ENCODE measurements at places on chromosomes 3 and 15. TPM values are rescaled to one million over a fixed set of nuclear protein-coding genes. Genes with fewer than 3 reads are reported as not detected.

DNA sequence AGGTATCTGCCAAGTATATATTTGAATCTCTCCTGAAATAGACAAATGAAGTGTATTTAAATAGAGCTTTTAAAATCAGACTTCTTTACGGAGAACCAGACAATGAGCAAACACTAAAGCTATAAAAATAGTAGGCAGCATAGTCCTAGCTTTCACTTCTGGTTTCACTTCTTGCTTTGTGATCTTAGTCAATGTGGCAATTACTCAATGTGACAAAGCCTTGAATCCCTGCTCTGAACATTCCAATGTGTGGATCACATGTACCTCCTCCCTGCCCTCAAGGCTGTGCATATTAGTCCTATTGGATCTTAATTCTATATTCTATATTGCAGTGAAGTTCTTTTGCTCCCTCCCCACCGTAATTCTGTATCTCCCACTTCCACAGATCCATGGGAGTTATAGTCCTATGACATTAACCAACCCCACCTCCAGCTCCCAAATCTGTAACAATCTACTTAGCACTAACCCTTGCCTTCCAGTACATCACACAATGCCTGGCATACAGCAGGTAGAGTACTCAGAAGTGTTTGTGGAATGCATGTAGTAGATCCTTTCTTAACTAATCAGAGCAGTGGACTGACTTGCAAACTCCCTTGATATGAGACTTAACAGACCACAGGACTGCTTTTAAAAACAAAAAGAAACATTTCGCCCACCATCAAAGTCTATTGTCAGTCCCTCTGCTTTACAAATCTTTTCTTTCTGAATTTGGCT lies 24.3 kb upstream of the CP start:
- H3K4me1 ChIP-seq, result peaks cover 56% of the 10 kb centered on the region
- no peaks in the 10 kb centered on the region for H3K27me3 ChIP-seq
- peak; percentile 69 for DNase-seq
- peak overlapping the region; percentile 87 for H3K27ac ChIP-seq
- no peaks in the 10 kb centered on the region for H3K36me3 ChIP-seq
- H3K4me3 ChIP-seq, result peak overlapping the region; percentile 26

Gene ARPC4
- total RNA-seq, result 179 TPM

DNA sequence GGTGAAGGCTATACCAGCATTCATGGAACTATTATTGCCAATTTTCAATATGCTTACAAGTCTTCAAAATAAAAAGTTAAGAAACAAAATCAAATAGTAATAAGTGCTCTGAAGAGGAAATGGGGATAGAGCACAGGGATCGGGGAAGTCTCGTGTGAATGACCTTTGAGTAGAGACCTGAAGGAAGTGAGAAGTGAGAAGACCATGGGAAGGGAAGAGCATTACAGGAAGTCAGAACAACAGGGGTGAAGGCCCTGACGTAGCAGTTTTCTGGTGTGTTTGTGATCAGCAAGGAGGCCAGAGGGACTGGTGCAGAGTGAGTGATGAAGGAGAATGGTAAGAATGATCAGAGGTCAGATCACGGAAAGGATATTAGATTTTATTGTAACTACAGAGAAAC lies 48.1 kb downstream of the STAC start:
- no peaks in the 10 kb centered on the region for H3K27me3 ChIP-seq
- DNase-seq, result no peak
- H3K27ac ChIP-seq, result no peak overlapping the region

Gene SELENOK
- total RNA-seq, result 27.5 TPM

Gene LDHAL6B
- total RNA-seq, result not detected

- no peak overlapping the region for H3K27ac ChIP-seq
- DNase-seq, result no peak
- H3K4me1 ChIP-seq, result peaks cover 11% of the 10 kb centered on the region
- no peaks in the 10 kb centered on the region for H3K36me3 ChIP-seq
- H3K4me3 ChIP-seq, result no peak overlapping the region
Observed at GRCh38 chr3:10600296-10600714, 94.9 kb upstream of the ATP2B2 start.

- no peak overlapping the region for H3K27ac ChIP-seq
- no peak for DNase-seq
- H3K4me3 ChIP-seq, result no peak overlapping the region
Observed at GRCh38 chr15:88438181-88438580, 29.0 kb downstream of the MRPL46 start.

- H3K36me3 ChIP-seq, result no peaks in the 10 kb centered on the region
- H3K27ac ChIP-seq, result no peak overlapping the region
- no peaks in the 10 kb centered on the region for H3K4me1 ChIP-seq
- H3K27me3 ChIP-seq, result no peaks in the 10 kb centered on the region
- H3K4me3 ChIP-seq, result no peak overlapping the region
- DNase-seq, result peak; percentile 62
Observed at GRCh38 chr3:14461748-14462324, 59.4 kb downstream of the SLC6A6 start.

Gene NUP210
- 166 TPM for total RNA-seq

Gene NEO1
- 3.9 TPM for total RNA-seq

DNA sequence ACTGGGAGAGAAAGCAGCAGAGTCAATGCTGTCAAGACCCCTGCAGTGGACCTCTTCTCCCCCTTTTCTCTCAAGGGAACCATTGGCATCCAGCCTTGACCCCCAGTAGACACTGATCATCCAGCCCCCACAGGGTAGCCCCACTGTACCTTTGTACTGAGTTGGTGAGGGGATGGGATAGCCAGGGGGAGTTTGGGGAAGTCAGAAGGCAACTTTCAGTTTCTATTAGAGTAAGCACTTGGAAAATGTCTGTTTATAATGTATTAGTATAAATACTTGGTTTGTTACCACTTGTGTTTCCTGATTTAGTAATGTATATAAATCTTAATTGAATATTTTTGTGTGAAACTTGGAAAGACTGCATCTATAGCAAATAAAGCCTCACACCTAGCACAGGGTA lies 25.0 kb downstream of the DAG1 start:
- no peak overlapping the region for H3K27ac ChIP-seq
- peaks cover 9% of the 10 kb centered on the region for H3K4me1 ChIP-seq
- H3K27me3 ChIP-seq, result no peaks in the 10 kb centered on the region

GRCh38 chr15:95035106-95035505 lies 803.7 kb downstream of the MCTP2 start:
- DNase-seq, result no peak
- no peaks in the 10 kb centered on the region for H3K4me1 ChIP-seq
- no peaks in the 10 kb centered on the region for H3K27me3 ChIP-seq
- H3K4me3 ChIP-seq, result no peak overlapping the region
- H3K36me3 ChIP-seq, result no peaks in the 10 kb centered on the region
- no peak overlapping the region for H3K27ac ChIP-seq

Gene CCDC54
- not detected for total RNA-seq

GRCh38 chr3:13140596-13140995 lies 67.4 kb upstream of the IQSEC1 start:
- H3K27me3 ChIP-seq, result peaks cover 9% of the 10 kb centered on the region
- H3K27ac ChIP-seq, result no peak overlapping the region
- H3K4me3 ChIP-seq, result no peak overlapping the region
- no peak for DNase-seq
- no peaks in the 10 kb centered on the region for H3K36me3 ChIP-seq
- no peaks in the 10 kb centered on the region for H3K4me1 ChIP-seq

DNA sequence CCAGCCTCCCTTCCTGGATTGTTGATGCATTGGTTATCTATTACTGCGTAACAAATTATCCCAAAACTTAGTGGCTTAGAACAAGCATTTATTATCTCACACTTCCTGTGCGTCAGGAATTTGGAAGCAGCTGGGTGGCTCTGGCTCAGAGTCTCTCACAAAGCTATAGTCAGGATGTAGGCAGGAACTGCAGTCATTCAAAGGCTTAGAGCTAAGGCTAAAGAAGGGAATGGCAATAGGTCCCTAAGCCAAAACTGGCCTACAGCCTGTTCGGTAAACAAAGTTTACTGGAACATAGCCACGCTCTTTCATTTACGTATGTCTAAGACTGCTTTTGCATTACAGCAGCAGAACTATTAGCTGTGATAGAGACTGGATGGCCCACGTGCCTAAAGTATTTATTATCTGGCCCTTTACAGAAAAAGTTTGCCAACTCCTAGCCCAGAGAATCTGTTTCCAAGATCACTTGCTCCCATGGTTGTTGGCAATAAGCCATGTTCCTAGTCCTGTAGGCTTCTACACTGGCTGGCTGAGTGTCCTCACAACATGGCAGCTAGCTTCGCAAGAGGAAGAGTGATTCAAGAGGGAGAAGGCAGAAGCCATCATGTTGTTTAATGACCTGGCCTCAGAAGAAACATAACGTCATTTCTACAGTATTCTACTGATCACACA lies 132.4 kb downstream of the SNRK start:
- H3K36me3 ChIP-seq, result no peaks in the 10 kb centered on the region
- DNase-seq, result no peak
- no peaks in the 10 kb centered on the region for H3K4me1 ChIP-seq
- H3K27ac ChIP-seq, result no peak overlapping the region

Gene PGBD4
- 5.6 TPM for total RNA-seq
